Mesendoderm (in vitro differentiated cells): ENCODE measurements at places on chromosomes 2 and 18.
A peak's percentile ranks its signal among the peaks of the same experiment; 100 is the strongest.

- H3K27me3 ChIP-seq, result no peaks in the 10 kb centered on the region
- no peak overlapping the region for H3K27ac ChIP-seq
- H3K4me1 ChIP-seq, result no peaks in the 10 kb centered on the region
These were observed 266.1 kb downstream of the SLC4A3 start for GRCh38 chr2:219893541-219893940.

- H3K4me1 ChIP-seq, result peaks cover 2% of the 10 kb centered on the region
- H3K27ac ChIP-seq, result no peak overlapping the region
- no peak for DNase-seq
- no peaks in the 10 kb centered on the region for H3K27me3 ChIP-seq
- H3K4me3 ChIP-seq, result no peak overlapping the region
These were observed 89.9 kb downstream of the GULP1 start for GRCh38 chr2:188381614-188382013.

DNA sequence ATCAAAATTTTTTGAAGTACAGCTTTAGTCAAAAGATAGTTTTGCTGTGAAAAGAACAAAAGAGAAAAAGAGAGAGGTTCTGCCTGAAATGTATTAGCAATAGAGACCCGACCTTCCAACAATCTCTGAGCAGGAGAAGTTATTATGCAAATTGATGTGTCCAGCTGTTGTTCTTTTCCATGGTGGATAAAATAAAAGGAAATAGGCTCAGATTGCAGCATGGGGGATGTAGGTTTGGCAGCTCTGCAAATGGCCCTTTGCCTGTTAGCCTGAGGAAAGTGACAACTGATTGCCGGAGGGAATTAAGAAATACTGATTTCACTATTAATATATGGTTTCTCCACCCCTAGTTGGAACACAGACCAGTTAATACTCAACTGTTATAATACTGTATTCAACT, 1283.2 kb upstream of the NXPH2 start:
- peaks cover 6% of the 10 kb centered on the region for H3K4me1 ChIP-seq
- DNase-seq, result no peak
- H3K36me3 ChIP-seq, result no peaks in the 10 kb centered on the region
- no peaks in the 10 kb centered on the region for H3K27me3 ChIP-seq
- no peak overlapping the region for H3K4me3 ChIP-seq
- H3K27ac ChIP-seq, result no peak overlapping the region

GRCh38 chr2:69911985-69912563, 2.8 kb upstream of the MXD1 start:
- no peak overlapping the region for H3K27ac ChIP-seq
- H3K27me3 ChIP-seq, result no peaks in the 10 kb centered on the region
- no peak overlapping the region for H3K4me3 ChIP-seq
- no peaks in the 10 kb centered on the region for H3K4me1 ChIP-seq

- H3K27ac ChIP-seq, result no peak overlapping the region
- DNase-seq, result no peak
- no peak overlapping the region for H3K4me3 ChIP-seq
- H3K36me3 ChIP-seq, result no peaks in the 10 kb centered on the region
- peaks cover 3% of the 10 kb centered on the region for H3K4me1 ChIP-seq
- no peaks in the 10 kb centered on the region for H3K27me3 ChIP-seq
These were observed 427.0 kb upstream of the TNP1 start for GRCh38 chr2:217286833-217287232.

DNA sequence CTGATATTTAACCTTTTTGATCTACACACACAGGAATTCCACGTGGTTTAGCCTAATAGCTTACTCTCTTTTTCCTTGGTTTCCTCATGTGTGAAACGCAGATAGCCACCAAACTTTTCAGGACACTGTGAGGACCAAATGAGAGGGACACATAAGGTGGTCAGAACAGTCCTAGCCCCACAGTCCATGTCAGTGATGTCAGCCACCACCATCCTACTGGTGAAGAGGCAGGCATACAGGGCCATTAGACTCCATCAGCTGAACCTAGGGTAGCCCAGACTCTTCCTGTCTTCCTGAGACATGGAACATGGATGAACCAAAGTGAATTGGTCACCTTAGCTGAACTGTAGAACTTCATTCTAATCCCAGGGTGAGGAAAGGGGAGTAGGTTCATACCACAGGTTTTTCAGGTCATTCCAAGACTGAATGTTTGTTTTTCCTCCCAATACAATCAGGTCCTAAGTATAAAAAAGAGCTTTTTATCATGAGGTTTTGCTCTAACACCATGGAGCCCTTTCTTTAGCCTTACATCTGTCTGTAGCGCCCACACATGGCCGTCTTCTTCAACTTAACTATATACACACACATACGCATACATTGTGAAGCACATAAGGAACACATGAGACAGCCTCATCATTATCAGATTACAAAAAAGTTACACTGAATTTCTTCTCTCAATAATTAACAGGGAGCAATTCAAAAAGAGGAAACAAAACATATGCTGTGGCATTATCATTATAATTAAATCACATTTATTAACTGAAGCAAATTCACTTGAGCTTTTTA, 18.5 kb upstream of the NFE2L2 start:
- H3K27ac ChIP-seq, result no peak overlapping the region
- DNase-seq, result no peak
- no peaks in the 10 kb centered on the region for H3K36me3 ChIP-seq
- peaks cover 8% of the 10 kb centered on the region for H3K4me1 ChIP-seq
- H3K27me3 ChIP-seq, result no peaks in the 10 kb centered on the region
- no peak overlapping the region for H3K4me3 ChIP-seq

- no peaks in the 10 kb centered on the region for H3K4me1 ChIP-seq
- DNase-seq, result no peak
- H3K36me3 ChIP-seq, result no peaks in the 10 kb centered on the region
- no peak overlapping the region for H3K4me3 ChIP-seq
These were observed 15.0 kb downstream of the NGEF start for GRCh38 chr2:232997749-232998665.

DNA sequence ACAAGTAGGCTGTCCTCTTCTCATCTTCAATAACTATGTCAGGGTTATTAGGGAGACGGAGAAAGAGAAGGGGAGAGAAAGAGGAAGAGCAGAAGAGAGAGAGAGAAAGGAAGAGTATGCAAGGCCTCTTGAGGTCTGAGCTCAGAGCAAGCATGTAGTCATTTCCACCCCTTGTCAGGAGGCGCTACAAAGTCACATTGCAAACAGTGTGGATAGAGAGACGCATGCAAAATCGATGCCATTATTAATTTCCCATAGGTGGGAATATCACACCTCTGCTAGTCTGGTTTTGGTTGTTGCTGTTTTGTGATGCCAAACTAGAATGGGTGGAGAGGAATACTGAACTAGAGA, 24.2 kb upstream of the SERPINE2 start:
- H3K36me3 ChIP-seq, result no peaks in the 10 kb centered on the region
- H3K4me3 ChIP-seq, result no peak overlapping the region
- DNase-seq, result no peak
- no peaks in the 10 kb centered on the region for H3K27me3 ChIP-seq

GRCh38 chr2:5798084-5798483, 105.9 kb downstream of the SOX11 start:
- H3K4me3 ChIP-seq, result no peak overlapping the region
- peak; percentile 6 for DNase-seq
- no peaks in the 10 kb centered on the region for H3K27me3 ChIP-seq
- no peaks in the 10 kb centered on the region for H3K4me1 ChIP-seq

DNA sequence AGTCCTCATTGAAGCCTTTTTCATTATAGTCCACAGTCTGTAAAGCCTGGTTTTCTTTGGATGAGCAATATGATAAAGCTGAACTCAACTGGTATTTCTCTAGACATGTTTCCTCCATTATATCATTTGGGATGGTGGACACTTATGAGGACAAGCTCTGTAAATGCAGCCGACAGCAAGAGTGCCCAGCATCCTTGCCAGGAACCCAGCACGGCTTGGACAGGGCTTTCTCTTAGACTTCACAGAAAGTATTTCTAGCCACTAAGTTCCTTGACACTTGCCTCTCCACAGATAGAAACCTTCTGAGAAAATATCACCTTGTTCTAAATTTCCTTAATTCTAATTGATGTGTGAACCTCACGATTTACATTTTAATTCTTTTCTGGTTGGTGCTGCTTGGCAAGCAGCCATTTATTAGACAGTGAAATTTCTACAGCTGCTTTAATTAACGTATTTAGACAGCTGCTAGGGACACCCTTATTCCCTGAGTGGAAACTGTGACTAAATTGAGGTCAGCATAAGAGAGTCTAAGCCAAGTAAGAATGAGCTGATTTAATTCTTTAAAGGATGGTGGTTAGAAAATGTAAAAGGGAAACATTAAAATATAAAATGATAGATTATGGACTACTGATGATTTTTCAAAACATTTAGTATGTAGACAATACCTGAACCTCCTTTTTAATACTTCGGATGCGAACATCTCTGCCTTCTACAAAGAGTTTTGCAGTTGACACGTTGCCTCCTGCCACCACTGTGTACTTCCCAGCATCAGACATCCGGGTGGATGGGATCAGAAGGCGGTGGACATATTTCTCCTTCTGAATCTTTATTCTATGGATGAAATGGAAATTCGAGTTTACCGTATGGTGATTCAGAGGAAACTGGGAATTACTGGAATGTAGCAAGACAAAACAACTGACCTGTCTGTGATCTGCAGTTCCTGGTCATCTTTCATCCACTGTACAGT, 39.8 kb downstream of the TTN start:
- H3K4me3 ChIP-seq, result no peak overlapping the region
- H3K27ac ChIP-seq, result no peak overlapping the region
- no peaks in the 10 kb centered on the region for H3K4me1 ChIP-seq
- H3K27me3 ChIP-seq, result no peaks in the 10 kb centered on the region
- H3K36me3 ChIP-seq, result no peaks in the 10 kb centered on the region
- DNase-seq, result no peak
